ENCODE measurements at places on chromosomes 11 and 22.

GRCh38 chr11:67631853-67632174, 2.1 kb upstream of the NUDT8 start:
- DNase-seq, result no peak

DNA sequence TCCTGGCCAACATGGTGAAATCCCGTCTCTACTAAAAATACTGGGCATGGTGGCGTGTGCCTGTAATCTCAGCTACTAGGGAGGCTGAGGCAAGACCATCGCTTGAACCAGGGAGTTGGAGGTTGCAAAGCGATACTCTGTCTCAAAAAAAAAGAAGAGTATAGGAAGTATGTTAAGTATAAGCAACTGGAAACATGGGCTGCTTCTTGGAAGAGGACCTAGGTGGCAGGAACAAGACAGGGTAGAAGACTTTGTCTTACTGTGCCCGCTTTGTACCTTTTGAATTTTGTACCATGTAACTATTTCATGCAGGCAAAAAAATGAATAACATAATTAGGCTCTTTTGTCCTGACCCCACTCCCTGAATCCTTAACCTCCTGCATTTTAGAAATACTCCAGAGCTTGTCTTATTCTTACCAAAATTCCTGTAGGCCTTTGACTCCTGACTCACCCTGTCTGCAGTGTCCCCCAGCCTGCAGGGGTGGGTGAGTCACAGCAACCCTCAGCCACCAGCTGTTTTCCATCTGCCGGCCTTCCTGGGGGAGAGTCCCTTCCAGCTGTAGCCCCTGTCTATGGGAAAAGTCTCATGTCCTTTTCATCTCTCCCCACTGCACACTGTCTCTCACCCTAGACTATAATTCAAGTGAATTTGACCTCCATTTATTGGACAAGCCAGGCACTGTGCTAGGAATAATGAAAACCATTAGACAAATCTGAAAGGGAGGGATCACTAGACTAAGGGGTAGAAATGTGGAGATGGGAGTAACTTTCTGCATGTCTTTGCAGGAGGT, 41.8 kb downstream of the TXN2 start:
- no peak for DNase-seq

DNA sequence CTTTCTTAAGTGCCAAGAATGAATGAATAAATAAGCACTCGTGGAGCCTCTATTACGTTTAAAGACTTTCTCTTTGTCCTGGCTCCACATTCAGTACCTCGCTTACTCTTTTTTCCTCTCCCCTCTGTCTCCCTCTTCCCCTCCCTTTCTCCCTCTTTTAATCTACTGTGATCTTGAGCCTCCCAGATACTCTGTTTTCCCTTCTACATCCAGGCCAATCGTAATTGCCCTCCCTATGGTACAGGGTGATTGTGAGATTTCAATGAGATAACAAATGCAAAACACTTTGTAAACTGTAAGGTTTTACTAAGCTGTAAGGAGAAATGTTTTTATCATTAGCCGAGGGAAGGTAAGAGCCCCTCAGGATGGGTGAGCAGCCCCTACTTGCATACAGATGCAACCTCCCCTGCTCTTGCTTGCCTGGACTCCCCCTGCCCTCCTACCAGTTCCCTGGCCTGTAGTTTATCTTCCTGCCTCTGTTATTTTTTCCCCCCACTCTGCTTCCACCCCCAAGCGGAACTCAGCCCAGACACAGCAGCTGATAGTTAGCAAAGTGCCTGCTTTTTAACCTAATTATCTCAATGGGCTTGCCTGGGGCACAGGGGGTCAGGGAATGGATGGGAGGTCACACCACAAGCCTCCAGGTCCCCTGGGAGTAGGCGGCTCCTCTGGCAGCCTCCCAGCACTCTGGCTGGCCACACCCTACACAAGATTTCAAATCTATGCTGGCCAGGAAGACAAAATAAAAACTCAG, 76.9 kb upstream of the CADM1 start:
- peak; percentile 50 for DNase-seq

DNA sequence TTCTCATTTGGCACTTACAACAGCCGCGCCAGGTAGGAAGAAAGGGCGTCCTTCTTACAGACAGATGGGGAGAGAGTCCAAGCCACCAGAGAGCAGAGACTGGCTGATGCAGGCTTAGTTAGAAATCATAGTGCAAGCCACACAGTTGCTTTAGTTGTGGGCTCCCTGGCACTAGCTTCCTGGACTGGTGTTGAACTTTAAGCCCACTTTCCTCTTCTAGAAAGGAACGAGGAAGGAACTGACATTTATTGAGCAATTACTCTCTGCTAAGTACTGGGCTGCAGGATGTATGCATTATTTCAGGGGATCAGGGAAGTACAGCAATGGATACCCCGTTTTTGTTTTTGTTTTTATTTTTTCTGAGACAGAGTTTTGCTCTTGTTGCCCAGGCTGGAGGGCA, 3.0 kb downstream of the BACE1 start:
- no peak for DNase-seq

GRCh38 chr22:35834061-35834460, 116.4 kb downstream of the APOL5 start:
- no peak for DNase-seq

DNA sequence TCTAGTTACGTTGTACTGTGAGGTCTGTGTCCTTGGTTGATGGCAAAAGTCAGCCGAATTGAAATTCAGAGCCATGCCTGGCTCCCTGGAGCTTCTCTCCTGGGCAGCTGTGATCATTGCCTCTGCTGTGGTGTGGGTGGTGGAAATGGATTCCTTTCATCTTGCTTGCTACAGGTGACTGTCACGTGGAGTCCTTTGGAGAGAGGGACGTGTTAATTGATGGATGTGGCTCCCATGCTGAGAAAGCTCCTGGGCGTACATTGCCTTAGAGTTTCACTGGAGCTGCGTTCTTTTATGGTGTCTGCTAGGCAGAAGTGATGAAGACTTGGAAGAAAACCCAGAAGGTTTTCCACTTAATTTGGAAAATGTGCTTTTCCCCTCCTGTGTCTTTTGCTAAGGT, 41.9 kb upstream of the PPP6R3 start:
- no peak for DNase-seq

- DNase-seq, result no peak
Observed at GRCh38 chr22:20566420-20567260, 59.2 kb downstream of the MED15 start.

- no peak for DNase-seq
Observed at GRCh38 chr11:2096011-2096918, 42.9 kb downstream of the IGF2 start.

- no peak for DNase-seq
Observed at GRCh38 chr11:96035740-96036078, 111.8 kb upstream of the MTMR2 start.

- no peak for DNase-seq
Observed at GRCh38 chr11:35549787-35550186, 24.4 kb upstream of the PAMR1 start.

DNA sequence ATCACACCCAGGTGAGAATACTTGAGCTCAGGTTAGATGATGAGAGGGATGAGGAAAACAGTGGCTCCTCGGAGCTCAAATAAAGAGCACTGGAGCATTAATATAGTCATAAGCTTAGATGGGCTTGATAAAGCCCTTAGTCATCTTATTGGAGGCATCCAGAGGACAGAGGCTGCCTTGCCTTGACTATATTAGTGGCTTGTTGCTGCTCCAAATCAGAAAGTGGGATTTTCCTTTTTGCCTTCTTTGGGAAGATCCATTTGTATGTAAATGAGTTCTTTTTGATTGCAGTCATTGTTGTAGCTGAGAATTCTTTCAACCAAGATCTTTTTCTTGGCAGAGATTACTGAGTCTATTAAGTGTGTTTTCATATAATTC, 18.9 kb downstream of the ADM start:
- no peak for DNase-seq

GRCh38 chr22:29503811-29504372, 23.9 kb downstream of the NEFH start:
- DNase-seq, result no peak

GRCh38 chr11:124842305-124842704, 22.9 kb upstream of the ROBO3 start:
- no peak for DNase-seq

DNA sequence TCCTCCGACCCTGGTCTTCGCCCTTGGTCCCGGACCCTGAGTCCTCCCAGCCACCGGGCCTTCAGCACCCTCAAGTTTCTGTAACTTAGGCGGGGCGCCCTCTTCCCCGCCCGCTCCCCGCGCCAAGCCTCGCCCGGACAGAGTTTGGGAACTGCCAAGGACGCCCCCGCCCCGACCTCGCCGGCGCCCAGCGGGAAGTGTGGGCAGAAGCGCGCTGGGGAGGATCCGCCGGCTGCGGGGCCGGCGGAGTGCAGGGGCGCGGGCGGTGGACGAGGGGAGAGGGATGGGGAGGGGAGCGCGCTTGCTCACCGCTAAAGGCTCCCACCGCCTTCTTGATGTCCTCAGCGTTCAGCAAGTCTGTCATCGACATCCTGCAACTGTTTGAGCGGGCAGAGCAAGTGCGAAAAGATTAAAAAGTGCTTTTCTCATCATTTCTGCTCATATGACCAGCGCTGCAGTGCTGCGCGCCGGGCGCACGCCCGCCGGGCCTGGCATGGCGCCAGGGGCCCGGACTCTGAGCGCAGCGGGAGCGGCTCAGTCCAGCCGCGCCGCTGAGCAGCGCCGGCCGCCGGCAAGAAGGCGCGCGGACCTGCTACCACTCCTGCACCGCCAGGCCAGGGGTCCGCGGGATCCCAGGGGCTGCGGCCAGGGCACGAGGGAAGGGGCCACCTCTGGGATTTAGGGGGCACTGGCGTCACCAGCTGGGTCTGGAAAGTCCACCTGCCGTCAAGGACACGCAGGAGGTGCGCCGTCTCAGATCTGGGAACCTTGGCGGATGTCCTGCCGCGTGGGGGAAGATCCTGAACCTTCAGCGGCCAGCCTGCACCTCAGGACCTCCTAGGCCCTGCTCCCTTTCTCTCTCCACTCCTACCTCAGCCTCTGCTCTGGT, at the start of gene PVALB:
Gene PVALB (minus strand): TSS at position 400 of the 889 bp plus-strand sequence. CDS start 30 bp downstream, at position 370.
- DNase-seq, result peak; percentile 63

- no peak for DNase-seq
Observed at GRCh38 chr11:94305146-94305545, 766 bp downstream of the IZUMO1R start.

DNA sequence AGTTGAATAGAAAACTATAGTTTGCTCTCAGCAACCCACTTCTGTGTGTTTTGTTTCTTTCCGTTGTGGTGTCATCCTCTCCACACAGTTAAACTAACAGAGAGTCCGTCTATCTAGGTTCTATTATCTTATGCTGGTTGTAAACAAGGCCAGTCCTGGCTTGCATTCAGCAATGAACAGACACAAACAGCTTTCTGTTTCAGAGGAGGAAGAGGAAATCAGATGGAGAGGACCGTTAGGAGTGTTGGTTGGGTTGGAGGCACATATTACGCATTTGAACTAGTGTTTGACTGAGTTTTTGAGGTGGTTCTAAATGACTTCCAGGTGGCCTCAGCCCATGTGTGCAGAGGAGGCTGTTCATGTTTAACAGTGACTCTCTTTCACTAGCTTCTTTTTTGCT, 129.5 kb upstream of the SORL1-AS1 start:
- DNase-seq, result no peak

DNA sequence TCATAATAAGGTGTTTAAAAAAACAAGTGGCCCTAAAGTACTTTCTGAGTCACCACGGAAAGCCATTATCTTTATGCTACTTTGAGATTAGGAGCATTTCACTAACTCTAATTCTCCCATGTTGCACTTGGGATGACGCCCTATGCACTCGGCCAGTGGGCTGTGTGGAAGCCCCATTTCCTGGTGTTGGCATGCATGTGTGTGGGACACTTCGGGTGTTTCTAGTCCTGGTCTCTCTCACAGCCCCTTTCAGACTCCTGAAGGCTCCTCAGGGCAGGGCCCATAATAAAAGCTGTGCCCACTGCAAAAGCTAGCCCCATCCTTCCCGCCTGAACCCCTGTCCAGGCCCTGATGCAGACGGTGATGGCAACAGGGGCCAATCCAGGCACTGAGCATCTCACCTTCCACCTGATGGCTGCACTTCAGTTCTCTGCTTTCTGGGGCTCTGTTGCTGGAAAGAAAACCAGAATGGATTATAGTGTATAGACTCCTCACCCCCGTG, 14.9 kb upstream of the FXYD2 start:
- peak; percentile 22 for DNase-seq

DNA sequence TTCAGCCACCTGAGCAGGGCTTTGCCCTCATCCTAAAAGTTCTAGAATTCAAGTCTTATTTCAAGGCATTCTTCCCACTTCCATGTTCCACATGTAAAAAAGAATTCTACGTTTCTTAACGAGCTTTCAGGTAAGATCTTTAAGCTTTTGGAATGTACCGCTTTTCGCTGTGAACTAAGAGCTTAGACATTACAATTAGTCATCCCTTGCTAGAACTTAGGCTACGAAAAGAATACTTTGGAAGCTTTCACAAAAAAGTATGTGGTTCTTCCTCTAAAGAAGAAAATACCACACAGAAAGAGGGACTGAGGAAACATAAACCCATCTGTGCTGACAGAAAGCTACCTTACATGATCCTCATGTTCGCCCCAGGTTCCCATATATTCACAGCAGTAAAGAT, 1.9 kb downstream of the NUMA1 start:
- no peak for DNase-seq

GRCh38 chr22:32236970-32237369, 18.2 kb downstream of the SLC5A4 start:
- no peak for DNase-seq

- no peak for DNase-seq
Observed at GRCh38 chr11:44839458-44840084, 111.1 kb downstream of the TP53I11 start.

- DNase-seq, result no peak
Observed at GRCh38 chr22:22142661-22143060, 101.9 kb upstream of the VPREB1 start.

DNA sequence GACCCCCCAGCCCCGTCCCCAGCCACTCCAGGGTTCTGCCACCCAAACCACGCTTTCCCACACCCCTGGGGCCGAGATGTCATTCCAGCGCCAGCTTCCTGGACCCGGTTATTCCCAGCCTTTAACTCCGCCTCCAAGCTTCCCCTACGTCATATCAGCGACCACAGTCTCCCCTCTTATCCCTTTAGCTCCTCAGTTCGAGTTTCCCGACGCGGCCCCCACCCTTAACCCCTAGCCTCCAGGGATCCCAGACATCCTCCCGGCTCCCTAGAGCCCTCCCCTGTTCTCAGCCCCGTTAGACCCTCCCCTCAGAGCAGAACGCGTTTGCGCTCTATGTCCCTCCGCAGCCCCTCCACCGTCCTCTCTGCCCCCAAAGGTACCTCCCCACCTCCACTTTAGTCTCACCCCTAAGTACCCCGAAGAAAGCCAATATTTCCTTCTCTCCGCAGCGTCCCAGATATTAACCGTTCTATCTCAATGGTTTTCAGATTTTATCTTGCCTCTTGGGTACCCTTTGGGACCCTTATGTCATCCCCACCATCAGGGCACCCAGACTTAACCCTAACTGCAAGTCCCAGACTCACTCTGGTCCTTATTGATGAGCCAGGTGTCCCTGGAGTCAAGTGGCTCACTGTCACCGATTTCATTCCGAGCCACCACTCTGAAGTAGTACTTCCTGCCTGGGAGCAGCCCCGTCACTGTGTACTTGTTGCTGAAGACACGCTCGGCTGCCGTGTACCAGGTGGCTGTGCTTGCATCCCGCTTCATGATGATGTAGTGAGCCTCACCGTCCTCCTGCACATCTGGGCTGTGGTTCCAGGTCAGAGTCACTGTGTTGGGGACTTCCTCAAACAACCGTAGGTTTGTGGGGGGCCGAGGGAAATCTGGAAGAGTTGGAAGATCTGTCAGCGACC, 8.0 kb downstream of the TMEM86A start:
- DNase-seq, result peak; percentile 79

- no peak for DNase-seq
Observed at GRCh38 chr22:46792061-46792796, 29.8 kb downstream of the TBC1D22A start.

- DNase-seq, result peak; percentile 71
Observed at GRCh38 chr11:130522284-130522961, 74.0 kb downstream of the ADAMTS15 start.

Data from right forelimb (tissue), 1 donor.